Right ventricle myocardium inferior (tissue), 1 donor: ENCODE measurements at places on chromosomes 2 and 18. TPM values are rescaled to one million over a fixed set of nuclear protein-coding genes. Genes with fewer than 3 reads are reported as not detected.

- DNase-seq: peak; percentile 41
Observed at GRCh38 chr2:54750040-54750439, 26.6 kb downstream of the EML6 start.

FER1L5 gene
- total RNA-seq: not detected

COL4A4 gene
- total RNA-seq: 13.6 TPM

DNA sequence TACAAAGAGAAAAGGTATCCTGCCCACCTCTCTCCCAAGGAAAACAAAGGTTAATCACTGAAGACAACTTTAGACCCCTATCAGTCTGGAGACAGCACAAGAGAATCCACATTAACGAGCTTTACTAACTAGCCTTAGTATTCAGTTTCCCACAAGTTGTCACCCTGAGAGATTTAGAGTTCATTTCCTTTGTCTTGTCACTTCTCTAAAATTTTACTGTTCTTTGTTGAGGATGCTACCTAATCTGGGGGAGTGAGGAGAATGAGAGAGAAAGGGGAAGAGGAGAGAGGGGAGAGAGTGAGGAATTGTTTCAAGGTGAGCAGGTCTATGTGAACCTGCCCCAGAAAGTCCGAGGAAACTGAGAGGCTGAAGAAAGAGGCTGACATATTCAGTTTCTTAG lies 28.4 kb downstream of the C2orf76 start:
- DNase-seq: no peak

- DNase-seq: no peak
Observed at GRCh38 chr2:127220102-127220767, at the start of gene CYP27C1. Gene CYP27C1 (minus strand): TSS chr2:127220299. CDS start chr2:127220270, 29 bp downstream.

DNA sequence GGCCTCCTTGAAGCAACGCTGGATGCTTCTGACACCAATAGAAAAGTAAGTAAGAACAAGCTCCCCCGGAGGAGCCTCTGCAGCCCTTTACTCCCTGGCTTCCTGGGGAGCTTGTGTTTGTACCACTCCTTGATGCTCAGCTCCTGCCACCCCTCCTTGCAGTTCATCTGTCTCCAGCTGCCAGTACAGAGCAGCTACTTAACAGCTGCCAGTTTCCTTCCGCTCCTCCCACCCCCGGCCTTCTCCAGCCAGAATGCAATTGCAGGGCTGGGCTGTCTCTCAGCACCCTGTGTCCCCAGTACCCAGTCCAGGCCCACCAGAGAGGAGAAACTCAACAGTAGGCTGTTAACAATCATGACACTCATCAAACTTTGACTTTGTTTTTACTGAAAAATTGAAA lies 109.4 kb downstream of the AOX1 start:
- DNase-seq: peak; percentile 74

NCKAP5 gene
- 4.3 TPM for total RNA-seq

GRCh38 chr2:28993206-28993960 lies 12.3 kb downstream of the TOGARAM2 start:
- DNase-seq: no peak

DNA sequence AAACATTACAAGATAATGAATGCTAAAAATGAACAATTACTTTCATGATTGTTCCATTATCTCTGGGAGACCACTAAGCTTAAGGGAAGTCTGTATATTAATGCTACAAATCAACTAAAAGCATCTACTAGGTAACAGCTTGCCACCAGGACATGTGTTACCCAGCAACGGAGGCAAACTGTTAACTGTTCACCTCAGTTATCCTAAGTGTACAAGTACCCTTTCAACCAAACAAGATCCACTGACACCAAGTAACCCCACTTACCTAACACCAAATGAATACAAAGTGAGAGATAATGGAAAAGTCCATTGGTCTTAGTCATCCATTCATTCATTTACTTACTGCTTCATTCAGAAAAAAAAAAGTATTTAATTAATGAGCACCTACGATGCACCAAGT lies 54.7 kb upstream of the KIDINS220 start:
- DNase-seq: no peak

GRCh38 chr18:43893001-43893637 lies 615.8 kb upstream of the SYT4 start:
- DNase-seq: no peak

PLEKHH2 gene
- total RNA-seq: 1.1 TPM

GRCh38 chr2:226730481-226730880 lies 69.1 kb downstream of the IRS1 start:
- no peak for DNase-seq

MYOM1 gene
- 611 TPM for total RNA-seq

GRCh38 chr18:7248877-7249276 lies 18.0 kb downstream of the LRRC30 start:
- no peak for DNase-seq

DNA sequence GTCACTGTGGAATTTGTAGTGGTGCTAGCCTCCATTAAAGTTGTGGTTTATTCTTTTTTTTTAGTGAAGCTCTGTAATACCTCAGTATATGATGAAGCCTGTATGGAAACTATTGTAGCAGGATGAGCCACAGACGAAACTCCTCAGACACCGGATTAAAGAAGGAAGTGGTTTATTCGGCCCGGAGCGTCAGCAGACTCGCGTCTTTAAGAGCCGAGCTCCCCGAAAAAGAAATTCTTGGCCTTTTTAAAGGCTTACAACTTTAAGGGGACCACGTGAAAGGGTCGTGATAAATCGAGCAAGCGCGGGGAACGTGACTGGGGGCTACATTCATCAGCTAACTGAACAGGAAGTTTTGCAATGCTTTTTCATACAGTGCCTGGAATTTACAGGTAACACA lies 8.1 kb upstream of the CCL20 start:
- DNase-seq: no peak
